ENCODE measurements at places on chromosomes 2 and 18.

GRCh38 chr2:23387845-23388244, 2.9 kb downstream of the KLHL29 start:
- no peak for DNase-seq

GRCh38 chr2:98039085-98039756, 43.5 kb upstream of the TMEM131 start:
- DNase-seq, result peak; percentile 85

- no peak for DNase-seq
Observed at GRCh38 chr2:173513107-173513727, 158.5 kb downstream of the CDCA7 start.

- no peak for DNase-seq
Observed at GRCh38 chr2:98734823-98735260, 3.9 kb upstream of the MGAT4A start.

GRCh38 chr18:76382275-76382674, 112.8 kb downstream of the ZNF516 start:
- DNase-seq, result no peak

DNA sequence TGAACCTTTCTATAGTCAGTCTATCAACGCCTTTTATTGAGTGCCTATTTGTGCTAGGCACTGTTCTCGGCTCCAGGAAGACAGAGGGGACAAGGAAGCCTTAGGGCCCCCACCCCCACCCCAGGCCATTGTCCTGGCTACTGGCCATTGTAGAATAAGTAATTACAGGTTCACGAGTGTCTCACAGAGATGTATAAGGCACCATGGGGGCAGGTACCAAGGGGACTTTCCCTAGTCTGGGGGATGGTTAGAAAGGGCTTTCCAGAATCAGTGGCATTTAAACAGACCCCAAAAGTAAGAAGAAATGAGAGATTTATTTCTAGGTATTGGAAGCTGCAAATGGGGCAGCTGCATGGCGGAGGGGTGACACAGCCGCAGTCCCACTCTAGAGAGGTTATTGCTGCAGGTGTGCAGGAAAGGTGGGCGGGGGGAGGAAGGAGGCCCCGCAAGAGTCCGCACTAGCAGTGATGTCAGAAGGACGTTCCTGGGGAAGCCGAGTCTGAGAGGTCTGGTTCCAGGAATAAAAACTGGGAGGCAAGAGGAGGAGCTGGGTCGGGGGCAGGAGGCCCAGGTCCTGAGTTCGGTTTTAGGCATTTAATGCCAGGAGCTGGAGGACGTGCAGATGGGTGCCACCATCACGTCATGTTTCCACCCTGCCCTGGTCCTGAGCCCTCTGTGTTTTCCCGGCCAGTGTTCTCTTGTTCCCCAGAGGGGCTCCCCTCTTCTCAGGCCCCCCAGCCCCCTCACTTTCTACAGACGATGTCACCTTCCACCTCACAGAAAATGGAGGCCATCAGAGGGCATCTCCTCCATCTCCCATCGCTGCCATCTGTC, 30.5 kb downstream of the FOSL2 start:
- no peak for DNase-seq

DNA sequence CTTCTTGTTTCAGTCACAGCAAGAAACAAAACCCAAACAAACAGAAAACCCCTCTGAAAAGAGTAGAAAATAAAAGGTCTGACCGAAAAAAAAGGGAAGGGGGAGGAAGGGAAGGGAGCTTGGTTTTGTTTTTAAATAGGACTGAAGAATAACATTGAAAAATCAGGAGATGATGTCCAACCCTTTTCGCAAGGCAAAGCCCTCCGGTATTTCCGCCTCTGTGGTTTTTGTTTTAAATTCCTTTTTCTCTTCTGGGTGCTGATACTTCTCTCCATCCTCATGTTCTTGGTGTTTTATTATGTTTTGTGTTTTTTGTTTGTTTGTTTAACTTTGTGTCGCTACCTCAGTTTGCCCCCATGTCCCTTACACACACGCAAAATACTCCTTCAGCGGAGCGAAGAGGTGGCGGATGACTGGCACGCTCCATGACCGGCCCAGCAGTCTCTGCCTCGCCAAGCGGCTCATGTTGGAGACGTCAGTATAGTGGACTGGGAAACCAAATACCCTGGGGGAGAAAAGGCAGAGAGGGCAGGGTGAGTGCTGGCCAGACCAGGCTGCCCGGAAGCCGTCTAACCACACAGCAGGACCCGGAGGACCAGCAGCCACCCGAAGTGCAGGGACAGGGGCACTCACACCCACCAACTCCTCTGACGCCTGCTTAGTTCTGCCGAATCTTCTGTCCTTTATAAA, 65.7 kb upstream of the POMC start:
- no peak for DNase-seq

GRCh38 chr18:8741532-8741931, 36.2 kb downstream of the MTCL1 start:
- DNase-seq, result no peak

DNA sequence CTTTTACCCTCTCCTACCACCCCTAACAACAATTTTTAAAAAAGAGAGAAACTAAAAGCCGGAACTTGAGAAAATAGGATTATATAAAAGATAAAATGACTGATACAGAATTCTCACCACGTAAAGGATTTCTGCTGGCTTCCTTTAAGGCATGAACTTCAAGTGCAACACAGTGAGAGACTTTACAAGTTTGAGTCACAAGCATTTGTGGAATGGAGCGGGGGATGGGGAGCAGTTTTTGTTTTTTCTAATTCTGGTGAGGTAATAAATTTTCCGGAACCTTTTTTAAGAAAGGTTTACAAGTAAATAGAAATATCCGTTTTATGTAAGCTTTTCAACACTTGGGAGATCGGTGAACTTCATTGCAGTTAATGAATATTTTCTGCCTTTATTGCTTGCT, 1.8 kb upstream of the CDH2 start:
- no peak for DNase-seq

GRCh38 chr2:142758973-142759372, 118.5 kb upstream of the KYNU start:
- DNase-seq, result no peak

DNA sequence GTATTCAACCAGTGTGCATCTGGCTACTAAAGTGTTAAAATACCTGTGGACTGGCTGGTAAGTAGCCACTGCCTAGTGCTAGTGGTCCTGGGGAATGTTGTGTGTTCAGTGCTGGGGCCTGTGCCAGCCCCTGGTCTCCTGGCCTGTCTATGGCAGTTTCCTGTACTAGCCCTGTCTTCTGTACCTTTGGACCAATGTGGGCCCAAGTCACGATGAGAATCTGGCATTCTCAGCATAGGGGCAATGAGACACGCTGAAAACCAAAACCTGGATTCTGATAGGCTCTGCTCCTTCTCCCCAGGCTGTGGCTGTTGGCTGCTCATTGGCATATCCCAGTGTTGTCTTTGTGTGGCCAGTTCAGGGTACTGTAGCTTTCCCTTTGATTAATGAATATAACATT, 170.4 kb downstream of the PTPRM start:
- DNase-seq, result no peak

DNA sequence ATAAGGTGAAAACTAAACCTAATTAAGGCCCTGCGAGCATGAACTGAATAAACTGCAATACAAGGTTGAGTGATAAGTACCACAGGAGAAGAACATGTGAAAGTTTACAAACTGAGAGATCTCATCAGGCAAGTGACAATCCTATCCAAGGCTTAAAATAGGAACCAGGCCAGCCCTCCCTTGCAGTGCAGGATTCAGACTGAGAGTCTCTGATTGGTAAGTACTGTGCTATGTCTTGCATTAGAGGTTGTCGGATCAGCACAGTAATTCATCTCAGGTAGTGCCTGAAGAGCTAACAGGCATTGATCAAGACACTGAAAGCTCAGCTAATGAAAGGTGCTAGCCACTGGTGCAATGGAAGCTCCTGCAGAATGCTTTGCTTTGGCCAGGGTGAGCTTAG, 801.7 kb upstream of the ID2 start:
- no peak for DNase-seq

DNA sequence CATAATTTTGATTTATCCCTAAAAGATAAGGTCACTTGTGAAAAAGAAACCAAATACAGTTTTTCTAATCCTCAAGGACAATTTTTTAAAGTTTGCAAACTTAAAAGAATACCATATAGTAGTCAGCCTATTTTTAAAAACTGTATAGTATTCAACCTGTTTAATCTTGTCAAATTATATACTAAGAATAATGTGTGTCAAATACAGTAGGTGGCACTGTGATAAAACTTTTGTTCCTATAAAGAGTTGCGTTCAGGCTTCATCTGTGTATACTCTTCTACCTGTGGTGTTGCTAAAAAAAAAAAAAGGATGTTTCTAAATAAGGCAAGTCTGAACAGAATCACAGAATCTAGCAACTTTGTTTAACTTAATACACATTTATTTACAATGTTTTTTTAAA, 68.6 kb downstream of the CCDC138 start:
- peak; percentile 60 for DNase-seq

DNA sequence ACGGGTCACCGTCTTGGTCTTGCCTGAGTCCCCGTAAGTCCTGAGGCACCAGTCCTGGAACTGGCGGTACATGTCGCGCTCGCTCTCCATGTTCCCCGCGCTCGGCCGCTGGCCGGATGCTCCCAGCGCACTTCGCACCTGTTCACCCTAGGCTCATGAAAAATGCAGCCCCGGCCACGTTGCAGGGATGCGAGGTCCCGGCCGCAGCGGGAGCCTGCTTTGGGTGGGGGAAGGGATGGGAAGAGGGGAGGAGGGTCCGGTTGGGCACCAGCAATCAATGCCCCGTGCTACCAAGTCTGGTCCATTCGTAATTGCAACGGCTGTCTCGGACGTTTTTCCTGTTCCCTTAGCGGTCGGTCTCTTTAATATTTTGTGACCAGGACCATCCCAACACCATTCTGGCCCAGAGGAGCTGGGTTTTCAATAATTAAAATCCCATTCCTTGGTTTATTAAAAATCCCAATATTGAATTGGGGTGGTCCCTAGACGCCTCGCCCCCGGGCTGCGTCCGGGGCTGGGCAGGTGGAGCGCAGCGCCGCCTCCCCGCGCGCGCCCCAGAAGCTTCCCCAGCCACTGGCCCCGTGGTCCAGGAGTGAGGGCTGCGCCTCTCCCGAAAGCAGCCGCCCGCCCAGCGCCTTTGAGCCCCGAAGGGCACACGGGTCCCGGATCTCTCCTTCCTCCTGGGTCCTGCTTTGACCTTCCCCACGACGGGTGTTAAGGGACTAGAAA, 1.4 kb downstream of the NOL4 start:
- DNase-seq, result no peak

- DNase-seq, result no peak
Observed at GRCh38 chr2:141957321-141957720, 173.5 kb downstream of the LRP1B start.

DNA sequence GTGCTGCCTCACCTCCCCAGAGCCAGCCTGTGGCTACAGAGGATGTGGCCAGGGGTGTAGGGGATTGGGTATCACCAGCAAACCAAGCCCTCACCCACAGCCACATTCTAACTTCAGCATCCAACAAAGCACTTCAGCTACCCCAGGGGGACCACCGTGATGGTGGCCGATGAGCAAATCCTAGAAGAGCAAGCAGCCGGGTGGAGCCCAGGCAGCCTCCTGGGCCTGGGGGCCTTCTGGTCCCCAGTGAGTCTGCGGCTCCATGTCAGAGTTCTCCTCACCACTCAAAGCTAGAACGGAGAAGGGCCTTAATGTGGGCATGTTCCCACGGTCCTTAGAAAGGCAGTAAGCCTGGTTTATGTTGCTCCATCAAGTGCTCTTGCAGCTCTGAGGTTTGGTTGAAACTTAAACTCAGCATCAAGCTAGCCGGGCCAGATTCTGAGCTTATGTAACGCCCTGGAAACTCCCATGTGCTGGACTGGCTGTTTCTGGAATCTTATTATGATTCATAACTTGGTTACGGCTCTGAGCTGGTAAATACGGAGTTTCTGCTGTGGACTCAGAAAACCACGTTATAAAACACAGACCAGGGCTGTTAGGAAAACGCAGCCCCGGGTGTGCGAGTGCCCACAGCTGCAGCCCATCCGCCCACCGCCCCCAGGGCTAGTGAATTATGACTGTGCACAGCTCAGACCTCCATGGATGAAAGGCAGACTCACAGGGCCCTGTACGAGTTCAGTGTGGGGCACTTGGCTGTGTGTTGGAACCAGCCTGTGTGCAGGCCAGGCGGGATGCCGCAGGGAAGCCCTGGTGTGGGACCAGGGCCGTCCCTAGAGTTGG, 99.8 kb downstream of the SEPTIN10 start:
- DNase-seq, result no peak

GRCh38 chr2:236177604-236177966, 9.4 kb upstream of the GBX2 start:
- no peak for DNase-seq

GRCh38 chr18:50748243-50749229, 71.3 kb downstream of the MRO start:
- DNase-seq, result no peak

DNA sequence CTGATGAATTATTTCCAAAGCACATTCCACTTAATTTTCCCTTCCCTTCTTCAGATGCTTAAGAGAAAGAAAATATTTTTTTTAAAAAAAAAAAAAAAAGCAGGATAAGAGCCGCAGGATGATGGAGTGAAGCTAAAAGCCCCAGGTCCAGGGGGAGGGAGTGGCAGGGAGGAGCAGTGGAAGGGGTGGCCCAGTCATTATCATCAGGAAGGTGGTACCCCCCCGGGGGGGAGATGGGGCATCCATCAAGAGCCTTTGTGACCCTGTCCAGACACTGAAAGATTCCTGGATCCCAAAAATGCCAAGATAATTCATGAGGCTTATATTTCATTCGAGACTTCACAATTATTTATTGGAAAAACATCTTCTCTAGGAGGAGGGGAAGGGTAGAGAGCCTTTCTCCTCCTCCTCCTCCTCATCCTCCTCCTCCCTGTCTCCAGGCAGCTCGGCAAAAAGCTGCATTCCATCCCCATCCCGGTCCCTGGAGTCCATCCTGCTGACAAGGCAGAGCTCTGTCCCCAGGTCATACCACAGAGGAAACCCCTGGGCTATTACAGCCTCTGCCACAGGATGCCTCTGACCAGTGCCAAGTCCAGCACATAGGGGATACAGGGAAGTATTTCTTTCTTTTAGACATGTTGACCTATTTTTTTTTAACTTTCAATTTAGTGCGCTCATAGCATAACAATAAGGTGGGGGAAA, 125.3 kb downstream of the TWIST2 start:
- DNase-seq, result no peak

- no peak for DNase-seq
Observed at GRCh38 chr2:50612306-50612705, 419.6 kb downstream of the NRXN1 start.

DNA sequence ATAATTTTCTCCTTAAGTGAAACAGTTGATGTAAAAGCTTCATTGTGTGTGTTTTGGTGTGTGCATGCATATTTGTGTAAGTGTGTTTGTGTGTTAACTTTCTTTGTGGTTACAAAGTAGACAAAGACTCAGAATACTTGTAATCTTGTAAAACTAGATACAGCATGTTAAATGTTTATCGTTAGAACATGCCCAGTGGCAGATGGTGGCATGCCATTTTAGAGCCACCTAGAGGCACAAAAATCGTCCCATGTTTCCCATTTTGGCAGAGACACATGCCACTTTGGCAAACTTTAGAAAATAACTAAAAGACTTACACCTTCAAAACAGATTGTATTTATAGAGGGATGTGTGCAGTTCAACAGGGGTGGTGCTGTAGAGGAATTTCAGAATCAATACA, 224.1 kb downstream of the LRP1B start:
- DNase-seq, result no peak

- DNase-seq, result no peak
Observed at GRCh38 chr2:71799013-71799575, 345.7 kb downstream of the DYSF start.

- no peak for DNase-seq
Observed at GRCh38 chr2:128786316-128786715, 467.6 kb upstream of the HS6ST1 start.

All from Karpas-422 (cell line).